ENCODE measurements at places on chromosomes 7 and 10.

GRCh38 chr7:13790611-13791010, 198.9 kb downstream of the ETV1 start:
- DNase-seq: no peak

DNA sequence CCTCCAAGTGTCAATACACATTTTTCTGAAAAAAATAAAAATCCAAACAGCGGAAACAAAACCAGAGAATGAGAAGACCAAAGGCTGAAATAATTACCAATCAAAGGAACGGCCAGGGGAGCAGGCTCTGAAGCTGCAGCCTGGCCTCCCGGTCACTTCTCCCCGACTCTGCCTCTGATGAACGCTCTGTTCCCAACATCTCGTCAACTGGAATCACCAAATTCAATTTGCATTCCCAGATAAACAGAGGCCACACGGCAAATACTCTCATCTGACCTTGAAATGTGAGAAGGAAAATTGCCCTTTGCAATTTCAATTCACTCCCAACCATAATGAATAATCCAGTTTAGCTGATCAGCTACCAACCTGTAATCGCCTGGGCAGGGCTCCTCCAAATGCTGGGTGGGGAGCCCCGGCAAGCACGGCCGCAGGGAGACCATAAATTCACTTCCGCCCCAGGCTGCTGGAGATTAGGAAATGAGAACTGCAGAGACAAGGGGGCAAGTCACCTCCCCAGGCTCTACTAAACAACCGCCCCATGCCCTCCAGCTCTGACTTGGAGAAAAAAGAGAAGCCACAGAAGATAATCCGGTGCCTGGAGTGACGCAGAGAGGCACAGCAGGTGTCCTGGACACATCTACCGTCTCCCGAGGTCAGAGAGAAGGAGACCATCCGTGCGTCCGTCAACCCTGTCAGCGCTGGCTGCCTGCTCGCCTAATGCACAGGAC, 153.2 kb downstream of the MAD1L1 start:
- DNase-seq: no peak

DNA sequence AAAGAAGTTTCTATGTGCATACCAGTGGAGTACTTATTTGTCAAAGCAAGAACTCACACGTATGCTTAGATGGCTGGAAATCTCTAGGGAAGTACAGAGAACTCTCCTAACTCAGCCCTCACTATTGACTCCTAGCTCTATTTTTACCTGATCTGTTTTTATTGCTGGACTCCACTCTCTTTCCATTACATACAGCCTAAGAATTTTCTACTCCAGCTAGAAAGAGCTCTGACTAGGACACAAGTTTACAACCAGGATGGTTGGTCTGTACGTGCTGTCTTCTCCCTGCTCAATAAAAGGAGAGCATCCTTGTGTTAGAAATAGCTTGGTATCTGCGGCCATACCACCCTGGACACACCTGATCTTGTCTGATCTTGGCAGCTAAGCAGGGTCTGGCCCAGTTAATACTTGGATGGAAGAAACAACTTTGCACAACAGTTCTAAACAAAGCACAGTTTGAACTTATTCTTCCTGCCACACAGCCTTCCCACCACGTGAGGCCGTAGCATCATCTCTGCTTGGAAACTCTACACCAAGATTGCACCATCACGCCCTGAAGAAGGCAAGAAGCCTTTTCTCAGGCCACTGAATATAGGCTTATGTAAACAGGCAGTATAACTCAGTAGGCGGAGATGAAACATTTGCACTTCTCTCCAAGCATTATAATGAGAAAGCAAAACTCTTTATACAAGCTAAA, 50.7 kb downstream of the KCNMA1 start:
- DNase-seq: no peak

DNA sequence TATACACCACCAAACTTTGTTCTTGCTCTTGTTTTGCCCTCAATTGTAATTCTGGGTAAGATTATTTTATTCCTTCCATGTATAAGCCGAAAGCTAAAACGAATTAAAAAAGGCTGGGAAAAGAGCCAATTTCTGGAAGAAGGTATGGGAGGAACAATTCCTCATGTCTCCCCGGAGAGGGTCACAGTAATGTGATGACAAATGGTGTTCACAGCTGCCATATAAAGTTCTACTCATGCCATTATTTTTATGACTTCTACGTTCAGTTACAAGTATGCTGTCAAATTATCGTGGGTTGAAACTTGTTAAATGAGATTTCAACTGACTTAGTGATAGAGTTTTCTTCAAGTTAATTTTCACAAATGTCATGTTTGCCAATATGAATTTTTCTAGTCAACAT, 12.5 kb upstream of the CFAP69 start:
- no peak for DNase-seq

GRCh38 chr10:104641937-104642657, 1.0 kb downstream of the SORCS3 start:
- no peak for DNase-seq

GRCh38 chr7:53446170-53446569, 410.7 kb downstream of the POM121L12 start:
- no peak for DNase-seq

DNA sequence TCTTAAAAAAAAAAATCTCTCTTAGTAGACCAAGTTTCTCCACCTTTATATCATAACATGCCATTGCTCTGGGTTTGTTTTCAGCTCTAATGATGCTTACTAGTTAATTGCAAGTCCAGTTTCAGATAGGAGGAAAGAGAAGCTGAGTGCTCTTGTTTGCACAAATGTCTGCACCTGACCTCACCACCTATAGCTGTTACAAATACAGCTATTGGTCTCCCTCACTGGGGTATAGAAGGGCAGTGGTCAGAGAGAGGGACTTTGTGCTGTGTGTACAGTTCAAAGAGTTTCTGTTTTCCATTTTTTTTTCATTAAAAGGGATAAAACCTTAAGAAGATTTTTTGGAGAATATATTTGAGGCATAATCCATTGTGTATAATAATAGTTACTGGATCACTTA, 52.7 kb downstream of the TAS2R16 start:
- DNase-seq: no peak

- DNase-seq: no peak
Observed at GRCh38 chr7:3616306-3616705, 315.3 kb downstream of the SDK1 start.

DNA sequence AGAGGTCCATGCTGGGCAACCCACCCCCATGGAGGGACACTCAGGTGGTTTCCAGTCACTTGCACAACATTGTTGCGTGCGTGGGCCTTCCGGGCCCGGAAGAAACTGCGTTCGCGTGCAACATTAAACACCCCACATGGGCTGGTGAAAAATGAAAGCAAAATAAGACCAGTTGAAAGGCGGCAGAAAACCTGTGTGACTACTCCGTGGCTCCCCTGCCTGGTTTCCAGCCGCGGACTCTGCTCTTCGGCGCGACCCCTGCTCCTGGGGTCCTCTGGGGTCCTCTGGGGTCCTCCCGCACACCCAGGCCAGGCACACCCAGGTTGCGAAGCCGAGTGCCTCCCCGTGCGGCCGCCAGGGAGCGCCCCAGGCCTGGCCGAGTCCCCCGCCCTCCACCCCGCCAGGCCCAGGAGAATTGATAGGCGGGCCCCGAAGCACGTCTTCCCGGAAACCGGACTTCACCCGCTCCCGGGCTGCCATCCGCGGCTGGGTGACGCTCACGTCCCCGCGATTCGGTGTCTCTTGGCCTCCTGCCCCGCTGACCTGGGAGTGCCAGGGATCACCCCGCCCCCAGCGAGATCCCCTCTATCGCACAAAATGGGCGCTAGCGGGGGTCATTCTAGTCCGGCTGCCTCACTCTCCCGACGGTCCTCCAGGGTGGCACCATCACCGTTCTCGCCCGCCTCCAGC, 1.9 kb upstream of the SH2D4B start:
- DNase-seq: no peak

DNA sequence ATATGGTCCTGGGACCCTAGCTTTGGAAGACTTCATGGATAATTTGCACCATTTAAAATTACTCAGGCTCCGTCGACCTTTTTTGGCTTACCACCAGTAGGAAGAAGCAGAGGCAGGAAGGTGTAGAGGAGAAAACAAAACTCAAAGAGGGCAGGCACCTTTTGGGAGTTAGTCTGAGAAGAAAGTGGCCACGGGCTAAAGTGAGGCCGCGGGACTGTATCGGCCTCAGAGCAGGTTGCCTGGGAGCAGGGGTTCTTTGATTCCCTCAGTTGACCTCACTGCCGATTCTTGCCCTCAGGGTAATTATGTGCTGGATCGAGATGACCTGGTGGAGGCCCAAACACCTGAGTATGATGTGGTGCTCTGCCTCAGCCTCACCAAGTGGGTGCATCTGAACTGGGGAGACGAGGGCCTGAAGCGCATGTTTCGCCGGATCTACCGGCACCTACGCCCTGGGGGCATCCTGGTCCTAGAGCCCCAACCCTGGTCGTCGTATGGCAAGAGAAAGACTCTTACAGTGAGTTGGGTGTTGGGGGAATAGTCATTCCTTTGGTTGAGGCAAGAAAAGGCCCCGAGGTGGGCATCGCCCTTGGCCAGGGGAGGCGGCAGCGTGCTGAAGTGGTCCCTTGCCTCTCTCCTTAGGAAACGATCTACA, 3.1 kb downstream of the MEPCE start:
- DNase-seq: no peak

Measured in occipital lobe (tissue), 3 donors.